ENCODE measurements at places on chromosomes 3 and 15.

- H3K36me3 ChIP-seq = peaks cover 55% of the 10 kb centered on the region
- H3K4me3 ChIP-seq = no peak overlapping the region
- no peaks in the 10 kb centered on the region for H3K27me3 ChIP-seq
- no peaks in the 10 kb centered on the region for H3K4me1 ChIP-seq
Observed at GRCh38 chr15:79881668-79882067, 15.1 kb downstream of the MTHFS start.

DNA sequence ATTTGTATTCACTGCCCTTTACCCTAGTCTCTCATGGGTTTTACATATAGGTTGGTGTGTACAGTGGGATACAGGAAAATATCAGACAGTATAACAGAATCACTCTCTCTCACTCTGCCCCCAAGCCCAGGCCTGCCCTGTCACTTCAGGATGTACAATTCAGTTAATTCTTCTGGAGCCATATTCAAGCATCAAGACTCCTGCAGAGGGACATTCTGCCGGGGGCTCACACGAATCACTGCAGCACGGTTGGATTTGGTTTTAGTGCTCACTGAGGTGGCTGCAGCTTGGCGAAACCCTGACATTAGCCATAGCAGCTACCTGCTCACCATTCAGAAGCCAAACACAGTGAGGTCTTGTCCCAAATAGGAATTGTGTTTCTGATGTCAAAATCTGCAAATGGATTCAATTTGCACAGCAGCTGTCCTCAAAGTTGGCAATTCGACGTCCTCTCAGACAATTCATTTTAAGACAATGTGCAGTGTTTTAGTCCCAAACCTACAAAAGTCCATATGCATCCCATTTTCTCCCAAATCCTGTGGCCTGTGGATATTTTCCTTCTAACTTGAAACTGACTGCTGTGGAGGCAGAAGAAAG lies 82.9 kb downstream of the CHSY1 start:
- H3K4me3 ChIP-seq = no peak overlapping the region
- H3K4me1 ChIP-seq = peaks cover 17% of the 10 kb centered on the region
- DNase-seq = no peak
- no peaks in the 10 kb centered on the region for H3K36me3 ChIP-seq
- no peak overlapping the region for H3K27ac ChIP-seq

DNA sequence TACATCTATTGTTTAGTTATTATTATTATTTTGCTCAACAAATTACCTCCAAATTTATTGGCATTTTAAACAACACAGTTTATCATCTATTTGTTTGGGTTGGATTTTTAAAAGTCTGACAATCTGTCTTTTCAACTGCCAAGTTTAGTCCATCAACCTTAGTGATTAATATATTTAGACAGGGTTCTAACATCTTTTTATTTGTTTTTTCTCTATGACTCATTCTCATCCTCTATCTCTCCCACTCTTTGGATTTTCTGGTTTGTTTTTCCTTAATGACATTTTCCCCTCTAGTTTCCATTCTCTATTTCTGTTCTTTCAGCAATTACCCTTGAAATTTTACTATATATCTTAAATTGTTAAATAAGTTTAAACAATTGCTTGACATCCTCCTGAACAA lies 41.9 kb downstream of the EMC4 start:
- H3K4me1 ChIP-seq = no peaks in the 10 kb centered on the region
- no peak overlapping the region for H3K4me3 ChIP-seq
- no peak overlapping the region for H3K27ac ChIP-seq
- no peaks in the 10 kb centered on the region for H3K27me3 ChIP-seq
- no peaks in the 10 kb centered on the region for H3K36me3 ChIP-seq
- DNase-seq = no peak

- H3K27ac ChIP-seq = no peak overlapping the region
- H3K4me1 ChIP-seq = no peaks in the 10 kb centered on the region
- H3K4me3 ChIP-seq = no peak overlapping the region
- H3K27me3 ChIP-seq = no peaks in the 10 kb centered on the region
- no peak for DNase-seq
Observed at GRCh38 chr3:184942735-184943134, 130.8 kb downstream of the VPS8 start.

GRCh38 chr15:61106044-61106834 lies 122.9 kb downstream of the RORA start:
- no peaks in the 10 kb centered on the region for H3K36me3 ChIP-seq
- H3K4me1 ChIP-seq = no peaks in the 10 kb centered on the region
- H3K27me3 ChIP-seq = no peaks in the 10 kb centered on the region
- H3K27ac ChIP-seq = no peak overlapping the region
- H3K4me3 ChIP-seq = no peak overlapping the region

Data from natural killer cell (primary cell).